Brain (organoid and tissue), 16 donors: ENCODE measurements at places on chromosomes 6 and 20.

DNA sequence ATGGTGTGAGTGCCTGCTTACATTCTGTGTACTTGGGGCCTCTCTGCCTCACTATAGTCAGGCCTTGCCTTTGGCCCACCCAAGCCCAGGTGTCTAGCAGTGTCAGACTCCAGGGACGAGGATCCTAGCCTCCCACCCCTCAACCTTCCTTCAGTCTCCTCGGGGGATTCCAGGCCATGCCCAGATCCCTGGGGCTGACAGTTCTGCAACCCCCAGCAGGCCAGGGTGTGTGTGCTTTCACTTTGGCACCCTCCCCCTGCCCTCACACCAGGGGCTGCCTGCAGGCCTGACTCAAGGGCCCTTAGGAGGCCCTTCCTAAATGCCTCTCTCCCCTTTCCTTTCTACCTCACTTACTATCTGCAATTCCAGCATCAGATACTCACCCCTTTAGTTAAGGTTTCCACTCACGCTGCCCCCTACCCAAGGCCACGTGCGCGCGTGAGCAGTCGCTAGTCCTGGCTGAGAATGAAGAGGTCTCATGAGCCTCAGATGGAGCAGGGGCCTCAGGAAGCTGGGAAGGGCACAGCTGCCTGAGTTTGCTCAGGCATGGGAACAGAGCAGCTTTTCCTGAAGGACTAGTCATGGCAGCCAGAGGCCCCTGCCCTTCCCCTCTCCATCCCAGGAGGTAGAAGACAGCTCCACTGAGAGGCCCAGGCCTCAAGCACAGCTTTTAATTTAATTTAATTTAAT lies 859 bp upstream of the CLPS start:
- DNase-seq, result no peak

GRCh38 chr6:143937668-143937970 lies 70.4 kb downstream of the PLAGL1 start:
- no peak for DNase-seq

DNA sequence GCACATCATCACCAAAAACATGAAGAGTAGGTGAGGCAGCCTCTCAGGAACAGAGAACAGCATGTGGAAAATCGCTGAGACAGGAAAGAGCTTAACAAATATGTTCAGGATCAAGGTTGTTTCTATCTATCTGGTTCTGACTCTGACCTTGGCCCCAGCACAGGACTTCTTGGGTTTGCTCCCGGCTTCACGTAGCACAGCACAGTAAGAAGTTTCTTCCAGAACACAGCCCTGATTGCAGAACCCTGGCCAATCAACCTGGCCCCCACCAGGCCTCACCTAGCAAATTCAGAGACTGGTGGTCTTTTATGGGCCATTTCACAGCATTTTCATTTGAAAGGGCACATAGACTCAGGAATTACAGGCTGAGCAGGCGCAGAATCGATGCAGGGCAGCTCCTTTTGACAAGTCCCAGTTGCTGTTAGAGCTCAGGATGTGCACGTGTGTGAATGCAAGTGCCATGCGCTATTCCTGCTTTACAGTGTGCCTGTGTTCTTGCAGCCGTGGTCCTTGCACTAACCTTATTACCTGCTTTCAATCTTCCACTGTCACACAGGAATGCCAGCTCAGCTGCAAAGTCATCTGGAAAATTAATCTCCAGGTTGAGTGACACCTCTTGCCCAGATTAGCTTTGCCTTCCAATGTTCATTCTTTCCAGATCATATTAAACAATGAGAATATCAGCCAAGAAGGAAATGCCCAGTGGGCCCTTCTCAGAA lies 100.5 kb upstream of the SLC2A12 start:
- no peak for DNase-seq

DNA sequence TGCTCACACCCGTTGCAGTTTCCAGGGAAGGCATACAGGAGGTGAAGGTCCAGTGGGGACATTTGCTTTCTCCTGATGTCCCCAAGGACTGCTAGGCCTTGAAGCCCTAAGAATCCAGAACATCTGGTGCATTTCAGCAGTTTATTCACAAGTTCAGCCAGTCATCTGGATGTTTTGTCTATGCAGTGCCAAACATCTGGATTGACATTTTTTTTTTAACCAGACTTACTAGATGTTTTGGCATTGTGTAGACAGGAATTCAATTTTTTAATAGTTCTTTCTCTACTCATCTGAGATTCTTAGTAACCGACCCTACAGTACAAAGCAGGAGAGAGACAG lies 256.2 kb downstream of the CLIC5 start:
- no peak for DNase-seq

DNA sequence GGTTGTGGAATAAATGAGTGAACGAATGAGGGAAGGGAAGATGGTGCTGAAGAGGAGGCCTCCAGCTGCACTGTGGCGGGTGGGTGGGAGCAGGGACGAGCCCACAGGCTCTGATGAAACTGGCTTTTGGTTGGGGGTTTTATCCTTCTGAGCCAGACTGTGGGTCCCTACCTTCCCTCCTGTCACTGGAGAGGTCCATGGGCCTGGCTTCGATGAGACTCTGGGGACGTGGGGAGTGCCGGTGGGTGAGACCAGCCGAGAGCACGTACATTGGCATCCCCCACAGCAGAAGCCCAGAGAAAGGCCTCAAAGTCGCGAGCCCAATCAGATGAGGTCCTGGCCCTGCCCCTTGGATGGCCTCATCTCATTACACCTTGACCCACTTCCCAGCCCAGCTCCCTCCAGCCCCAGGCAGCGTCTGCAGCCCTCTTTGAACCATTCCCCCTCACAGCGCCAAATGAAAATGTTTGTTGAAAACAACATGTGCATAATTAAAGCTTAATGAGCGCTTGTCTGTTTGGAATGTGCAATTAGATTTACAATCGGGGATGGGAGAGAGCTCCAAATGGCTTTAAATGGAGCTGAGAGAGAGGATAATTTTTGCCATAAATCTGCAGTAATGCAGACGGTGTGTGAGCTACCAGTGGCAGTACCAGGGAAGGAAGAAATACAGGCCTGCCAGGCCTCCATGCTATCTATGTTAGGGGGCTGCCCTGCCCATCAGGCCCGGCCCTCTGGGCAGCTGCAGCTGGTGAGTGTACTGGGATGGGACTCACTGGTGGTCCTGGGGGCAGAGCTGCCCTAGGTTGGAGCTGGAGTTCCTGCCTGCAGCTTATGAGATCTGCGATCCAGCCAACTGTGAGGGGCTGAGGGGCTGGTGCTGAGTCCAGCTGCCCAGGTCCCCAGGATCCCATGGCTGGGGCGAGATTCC lies 47.2 kb downstream of the TOX2 start:
- DNase-seq, result peak; percentile 82

- no peak for DNase-seq
Observed at GRCh38 chr6:15387118-15387517, 141.2 kb downstream of the JARID2 start.

DNA sequence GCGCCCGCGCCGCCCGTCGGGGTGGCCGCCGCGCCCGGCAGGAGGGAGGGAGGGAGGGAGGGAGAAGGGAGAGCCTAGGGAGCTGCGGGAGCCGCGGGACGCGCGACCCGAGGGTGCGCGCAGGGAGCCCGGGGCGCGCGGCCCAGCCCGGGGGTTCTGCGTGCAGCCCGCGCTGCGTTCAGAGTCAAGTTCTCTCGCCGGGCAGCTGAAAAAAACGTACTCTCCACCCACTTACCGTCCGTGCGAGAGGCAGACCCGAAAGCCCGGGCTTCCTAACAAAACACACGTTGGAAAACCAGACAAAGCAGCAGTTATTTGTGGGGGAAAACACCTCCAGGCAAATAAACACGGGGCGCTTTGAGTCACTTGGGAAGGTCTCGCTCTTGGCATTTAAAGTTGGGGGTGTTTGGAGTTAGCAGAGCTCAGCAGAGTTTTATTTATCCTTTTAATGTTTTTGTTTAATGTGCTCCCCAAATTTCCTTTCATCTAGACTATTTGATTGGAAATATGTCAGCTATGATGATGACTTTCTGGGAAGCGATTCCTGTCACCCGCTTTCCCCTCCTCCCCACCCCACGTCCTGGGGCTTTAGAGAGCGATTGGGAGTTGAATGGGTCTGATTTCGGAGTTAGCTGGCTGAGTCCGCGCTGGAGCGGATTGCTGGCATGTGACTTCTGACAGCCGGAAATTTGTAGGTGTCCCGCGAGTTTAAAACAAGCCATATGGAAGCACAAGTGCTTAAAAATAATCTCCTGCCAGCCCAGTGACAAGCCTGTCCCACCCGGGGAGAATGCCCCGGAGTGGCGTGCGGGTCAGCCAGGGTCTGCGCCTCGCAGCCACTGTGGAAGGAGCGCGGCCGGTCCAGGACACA lies 1.1 kb downstream of the ESR1 start:
- peak; percentile 41 for DNase-seq

- no peak for DNase-seq
Observed at GRCh38 chr6:32189069-32189741, 797 bp downstream of the PBX2 start.

DNA sequence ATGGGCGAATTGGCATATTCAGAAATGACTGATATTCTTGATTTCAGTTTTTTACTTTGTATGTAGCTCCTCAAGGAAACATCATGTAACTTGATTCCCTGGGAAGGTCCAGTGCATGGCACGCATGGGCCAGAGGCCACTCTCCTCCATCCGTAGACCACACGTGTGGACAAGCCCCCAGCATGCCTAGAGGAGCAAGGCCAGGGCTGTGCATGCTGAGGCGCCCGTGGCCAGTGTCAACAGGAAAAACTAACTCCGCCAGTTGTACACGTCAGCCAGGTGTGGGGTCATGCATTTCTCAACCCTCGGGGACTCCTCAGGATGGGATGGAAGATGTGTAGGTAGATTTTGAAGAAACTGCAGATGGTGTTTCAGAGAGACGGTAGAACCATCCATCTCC lies 37.8 kb upstream of the CD93 start:
- no peak for DNase-seq

GRCh38 chr6:150635906-150636514 lies 36.3 kb downstream of the PLEKHG1 start:
- DNase-seq, result no peak

DNA sequence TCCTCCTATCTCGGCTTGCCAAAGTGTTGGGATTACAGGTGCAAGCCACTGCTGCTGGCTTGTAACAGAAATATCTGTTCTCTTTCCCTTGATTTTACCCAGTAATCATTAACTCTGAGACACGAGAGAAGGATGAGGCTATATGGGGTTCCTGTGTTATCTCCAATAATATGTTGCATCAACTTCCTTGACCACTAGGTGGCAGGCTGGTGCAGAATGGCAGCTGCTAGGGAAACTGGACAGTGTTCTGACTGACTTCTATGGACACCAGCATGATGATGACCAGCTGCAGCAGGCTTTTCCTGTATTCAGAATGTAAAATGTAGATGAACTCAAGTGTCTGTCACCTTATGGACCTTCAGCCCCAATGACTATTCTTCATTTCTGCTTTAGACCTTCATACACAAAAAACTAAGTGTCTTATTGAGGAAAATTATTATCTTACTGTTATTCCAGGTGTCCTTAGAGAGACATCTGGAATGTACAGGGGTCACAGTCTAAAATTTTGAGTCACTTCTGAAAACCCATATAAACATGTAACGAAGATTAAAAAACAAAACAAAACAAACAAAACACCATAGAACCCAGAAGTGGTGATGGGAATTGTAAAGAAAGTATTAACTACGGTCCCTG lies 20.4 kb upstream of the CD109 start:
- peak; percentile 31 for DNase-seq

GRCh38 chr6:170512249-170512648 lies 40.9 kb downstream of the PSMB1 start:
- DNase-seq, result no peak

GRCh38 chr6:104855507-104855906 lies 4.2 kb downstream of the HACE1 start:
- DNase-seq, result no peak

DNA sequence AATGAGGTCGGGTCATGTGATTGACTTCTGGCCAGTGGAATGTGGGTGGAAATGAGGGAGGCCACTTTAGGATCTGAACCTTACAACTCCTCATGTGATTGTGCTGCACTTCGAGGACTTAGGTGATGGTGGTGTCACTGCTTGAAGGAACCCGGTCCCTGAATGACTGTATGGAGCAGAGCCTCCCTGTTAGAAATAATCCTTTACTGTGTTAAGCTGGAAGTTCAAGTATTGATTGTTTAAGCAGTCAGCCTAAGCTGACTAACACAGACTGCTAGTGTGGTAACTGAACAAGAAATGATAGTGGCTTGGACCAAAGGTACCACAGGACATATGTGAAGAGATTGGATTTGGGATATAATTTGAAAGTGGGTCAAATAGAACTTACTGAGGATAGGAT lies 138.0 kb downstream of the OPN5 start:
- DNase-seq, result no peak

GRCh38 chr20:62339647-62340062 lies 27.5 kb downstream of the LAMA5 start:
- DNase-seq, result no peak

DNA sequence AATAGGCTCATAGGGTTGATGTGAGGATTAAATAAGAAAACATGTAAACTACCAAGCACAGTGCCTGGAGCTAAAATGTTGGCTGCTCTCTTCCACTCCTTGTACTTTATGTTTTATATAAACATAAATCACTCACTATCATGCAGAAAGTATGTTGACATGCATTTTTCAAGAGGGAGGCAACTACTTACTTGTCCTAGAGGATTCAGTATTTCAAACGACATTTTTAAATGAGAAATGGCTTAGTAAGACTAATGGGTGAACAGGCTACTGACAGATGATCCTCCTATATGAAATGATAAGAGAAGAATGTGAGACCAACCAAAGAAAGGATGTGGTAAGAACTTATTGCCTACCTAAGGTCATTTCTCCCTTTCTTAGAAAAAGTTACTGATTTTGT lies 21.0 kb downstream of the LATS1 start:
- no peak for DNase-seq

DNA sequence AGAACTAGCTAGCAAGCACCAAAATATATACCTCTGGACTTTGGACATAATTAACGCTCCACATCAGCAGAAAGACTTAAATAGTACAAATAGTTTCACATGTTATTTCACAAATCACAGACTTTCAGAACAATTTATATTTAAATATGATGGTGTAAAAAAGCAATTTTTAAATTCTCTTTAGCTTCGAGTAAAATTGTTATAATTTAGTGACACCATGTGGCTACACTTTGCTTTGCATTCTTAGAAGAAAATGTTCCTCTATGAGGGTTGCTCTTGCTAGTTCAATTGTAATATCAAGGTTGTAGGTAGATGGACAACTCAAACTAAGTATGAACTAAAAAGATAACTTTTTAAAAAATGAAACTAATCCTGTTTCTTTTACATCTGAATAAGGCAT lies 69.0 kb downstream of the BTBD9 start:
- peak; percentile 74 for DNase-seq

DNA sequence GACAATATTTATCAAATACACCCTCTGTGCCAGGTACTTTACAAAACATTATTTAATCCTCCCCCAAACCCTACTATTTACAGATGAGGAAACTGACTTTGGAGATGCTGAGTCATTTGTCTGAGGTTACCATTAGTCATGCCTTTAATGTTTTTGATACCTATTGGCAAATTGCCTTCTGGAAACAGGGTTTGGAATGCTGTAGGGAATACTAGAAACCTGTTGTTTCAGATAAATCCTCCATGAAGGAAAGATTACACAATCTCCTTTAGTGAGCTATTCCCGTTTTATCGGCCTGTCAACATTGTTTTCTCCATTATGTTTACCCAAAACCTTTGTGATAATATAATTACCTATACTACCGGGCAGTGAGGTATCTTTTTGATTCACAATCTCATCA lies 93.6 kb upstream of the ADGRF1 start:
- no peak for DNase-seq

GRCh38 chr6:36947570-36948351 lies 6.8 kb upstream of the PI16 start:
- DNase-seq, result no peak
